ENCODE measurements at places on chromosomes 12 and 14.

- DNase-seq: no peak
These were observed 8.9 kb upstream of the NAV3 start for GRCh38 chr12:77821699-77822203.

GRCh38 chr12:30169839-30170591 lies 386.3 kb upstream of the TMTC1 start:
- no peak for DNase-seq

DNA sequence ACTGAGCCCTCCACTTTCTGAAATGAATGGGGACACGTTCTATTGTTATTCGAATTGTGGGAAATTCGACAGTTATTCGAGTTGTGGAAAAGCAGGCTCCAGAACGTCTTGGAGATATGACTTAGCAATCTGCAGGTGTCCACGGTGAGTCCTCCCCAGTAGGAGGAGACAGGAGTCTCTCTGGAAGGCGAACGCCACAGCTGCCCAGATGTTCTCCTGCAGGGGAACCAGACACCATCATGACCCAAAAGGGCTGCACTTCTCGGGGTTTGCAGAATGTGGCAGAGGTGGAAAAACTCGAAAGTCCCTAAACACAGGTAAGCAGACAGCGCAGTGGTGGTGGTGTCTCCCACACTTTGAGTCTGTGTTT lies 363.6 kb upstream of the SFSWAP start:
- DNase-seq: no peak

GRCh38 chr12:89490922-89491321 lies 33.7 kb downstream of the GALNT4 start:
- DNase-seq: no peak

All from stimulated activated CD8-positive, alpha-beta memory T cell treated with anti-CD3 and anti-CD28 coated beads, Interleukin-15, amount 100 ng/mL, for 1 hour (primary cell).